ENCODE measurements at places on chromosomes 2 and 18.

- no peak for DNase-seq
These were observed 275.9 kb upstream of the HS6ST1 start for GRCh38 chr2:128594651-128594910.

DNA sequence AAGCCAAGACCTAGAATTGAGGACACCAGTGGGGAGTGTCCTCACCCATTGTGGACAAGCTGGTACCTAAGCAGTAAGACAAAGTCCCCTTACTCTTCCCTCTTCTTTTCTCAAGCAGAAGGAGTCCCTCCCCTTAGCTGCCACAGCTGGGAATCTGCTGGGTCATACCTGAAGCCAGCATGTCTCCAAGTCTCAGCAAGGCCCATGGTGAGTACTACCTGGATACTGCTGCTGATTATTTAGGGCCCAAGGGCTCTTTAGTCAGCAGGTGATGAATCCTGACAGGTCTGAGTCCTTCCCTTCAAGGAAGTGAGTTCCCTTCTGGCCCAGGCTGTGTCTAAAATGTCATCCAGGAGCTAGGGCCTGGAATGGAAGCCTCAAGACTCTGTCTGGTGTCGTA lies 198.6 kb upstream of the STK17B start:
- DNase-seq: no peak

DNA sequence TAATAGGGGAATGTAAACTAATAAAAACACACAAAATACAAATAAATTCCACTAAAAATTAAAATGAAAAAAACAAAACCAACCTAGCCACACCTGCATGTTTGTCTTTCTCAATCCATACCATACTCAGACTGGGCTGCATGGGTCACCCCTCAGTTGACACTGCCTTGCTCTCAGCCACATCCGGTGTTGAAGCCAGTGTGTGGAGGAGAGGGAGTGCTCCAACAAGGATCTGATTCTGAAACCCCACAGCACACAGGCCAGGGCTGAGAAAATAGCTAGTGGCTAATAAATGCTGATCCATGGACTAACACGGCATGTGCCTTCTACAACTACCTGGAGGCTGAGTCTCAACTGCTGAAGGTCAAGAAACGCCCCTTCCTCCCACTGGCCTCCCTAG lies 13.7 kb downstream of the RND3 start:
- no peak for DNase-seq

DNA sequence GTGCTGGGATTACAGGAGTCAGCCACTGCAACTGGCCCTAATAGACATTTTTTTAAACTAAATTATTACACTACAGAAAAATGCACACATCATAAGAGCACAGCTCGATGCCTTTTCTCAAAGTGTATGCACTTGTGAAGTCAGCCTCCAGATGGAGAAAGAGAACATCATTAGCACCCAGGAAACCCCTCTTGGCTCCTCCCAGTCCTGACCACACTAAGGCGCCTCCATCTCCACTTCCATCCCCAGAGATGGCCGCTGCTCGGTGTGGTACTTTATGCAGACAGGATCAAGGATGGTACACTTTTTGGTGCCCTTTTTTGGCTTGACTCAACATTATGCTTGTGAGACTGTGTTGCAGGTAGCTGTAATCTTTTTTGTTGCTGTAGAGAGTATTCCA lies 34.8 kb downstream of the RRM2 start:
- DNase-seq: no peak

DNA sequence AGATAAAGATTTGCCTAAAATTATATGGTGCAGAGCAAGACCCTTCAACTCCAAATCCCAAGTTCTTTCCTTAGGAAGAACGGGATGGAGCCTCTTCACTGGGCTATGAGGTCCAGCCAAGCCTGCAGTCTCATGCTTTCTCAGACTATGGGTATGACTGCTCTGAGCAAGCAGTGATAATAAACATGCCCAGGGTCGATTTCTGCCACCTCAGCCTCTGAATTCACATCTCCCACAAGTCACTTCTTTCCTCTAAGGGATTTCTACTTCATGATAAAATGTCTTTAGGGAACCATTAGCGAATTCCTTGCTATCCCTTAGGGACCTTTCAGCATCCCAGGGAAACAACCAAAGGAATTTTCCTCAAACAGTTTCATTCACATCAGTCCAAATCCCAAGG lies 94.8 kb downstream of the GFPT1 start:
- DNase-seq: no peak

DNA sequence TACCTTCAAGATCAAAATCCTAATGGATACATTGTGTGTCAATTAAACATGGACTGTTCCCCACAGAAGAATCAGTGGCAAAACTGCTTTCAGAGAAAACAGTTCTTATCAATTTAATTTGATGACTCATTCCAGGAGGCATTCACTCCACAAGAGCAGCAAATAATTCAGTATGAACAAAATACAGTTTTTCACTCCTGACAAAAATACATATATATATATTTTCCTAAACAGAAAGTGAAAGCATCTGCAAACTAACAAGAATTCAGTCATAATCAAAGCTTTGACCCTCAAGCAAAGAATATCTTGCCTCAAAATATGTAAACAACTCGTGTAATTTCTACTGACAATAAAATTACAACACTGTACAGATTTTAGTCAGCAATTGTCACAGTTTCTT lies 685.1 kb upstream of the SLC8A1 start:
- DNase-seq: no peak

Data from CD4-positive, alpha-beta T cell treated with Interferon alpha-2 for 1 hour (primary cell).